Right ventricle myocardium superior (tissue), 1 donor: ENCODE measurements at places on chromosomes 7 and 10. TPM values are rescaled to one million over a fixed set of nuclear protein-coding genes. Genes with fewer than 3 reads are reported as not detected.

DNA sequence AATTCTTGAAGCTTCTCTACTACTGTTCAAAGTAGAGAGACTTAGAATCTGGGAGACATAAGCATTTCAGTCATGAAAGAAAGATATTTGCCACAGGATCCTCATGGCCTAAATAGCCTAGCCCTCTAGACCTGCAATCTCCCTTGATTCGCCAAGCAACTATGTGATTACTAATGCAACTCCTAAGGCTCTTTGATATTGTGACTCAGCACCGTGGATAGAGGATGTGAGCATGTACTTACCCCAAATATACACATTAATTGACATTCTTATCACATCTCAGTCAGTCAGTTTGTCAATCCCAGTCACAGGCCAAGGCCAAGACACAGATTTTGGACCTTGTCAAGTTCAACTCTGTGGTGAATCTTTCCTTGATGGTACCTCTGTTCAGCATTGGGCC, 42.6 kb downstream of the GPR37 start:
- DNase-seq, result no peak

DNA sequence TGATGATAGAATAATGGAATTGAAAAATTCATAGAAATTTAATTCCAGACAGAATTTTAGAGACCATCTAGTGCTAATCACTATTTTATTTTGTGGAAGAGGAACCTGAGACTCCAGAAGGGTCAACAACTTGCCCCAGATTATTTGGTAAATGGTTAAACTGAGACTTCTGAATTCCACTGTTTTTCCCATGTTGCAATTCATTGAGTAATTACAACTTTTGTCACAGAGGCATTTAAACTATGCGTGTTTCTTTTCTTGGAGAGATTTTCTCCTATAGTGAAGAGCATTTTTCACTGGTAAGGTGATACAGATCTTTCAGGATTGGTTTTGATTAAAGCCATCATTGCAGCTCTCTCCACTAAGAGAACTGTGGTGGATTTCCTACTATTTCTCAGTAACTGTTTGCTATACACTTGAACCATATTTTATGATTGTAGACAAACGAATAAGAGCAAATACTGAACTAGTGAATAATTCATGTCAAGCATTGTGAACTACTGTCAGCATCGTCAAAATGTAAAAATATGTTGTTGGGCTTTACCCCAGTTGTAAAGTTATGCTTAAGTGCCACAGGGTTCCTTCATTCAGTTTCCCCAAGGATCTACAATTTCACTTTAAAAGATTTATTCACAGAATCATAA, 26.5 kb downstream of the LRGUK start:
- no peak for DNase-seq

GRCh38 chr7:64433590-64433989, 119.8 kb downstream of the ZNF736 start:
- DNase-seq, result no peak

DNA sequence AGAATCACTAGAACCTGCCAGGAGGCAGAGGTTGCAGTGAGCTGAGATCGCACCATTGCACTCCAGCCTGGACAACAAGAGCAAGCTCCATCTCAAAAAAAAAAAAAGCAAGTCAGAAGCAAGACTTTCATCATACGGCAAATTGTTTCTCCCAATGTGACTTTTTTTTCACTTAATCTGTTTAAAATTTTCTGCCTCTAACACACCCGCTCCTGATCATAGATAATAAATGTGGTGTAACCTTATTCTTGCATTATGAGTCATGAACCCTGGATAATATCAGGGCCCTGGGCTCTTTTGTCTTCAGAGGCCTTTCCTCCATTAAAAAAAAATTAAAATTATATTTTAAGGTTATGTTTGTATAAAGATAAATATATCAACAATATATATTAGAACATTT, 111.4 kb upstream of the JCAD start:
- DNase-seq, result no peak

DNA sequence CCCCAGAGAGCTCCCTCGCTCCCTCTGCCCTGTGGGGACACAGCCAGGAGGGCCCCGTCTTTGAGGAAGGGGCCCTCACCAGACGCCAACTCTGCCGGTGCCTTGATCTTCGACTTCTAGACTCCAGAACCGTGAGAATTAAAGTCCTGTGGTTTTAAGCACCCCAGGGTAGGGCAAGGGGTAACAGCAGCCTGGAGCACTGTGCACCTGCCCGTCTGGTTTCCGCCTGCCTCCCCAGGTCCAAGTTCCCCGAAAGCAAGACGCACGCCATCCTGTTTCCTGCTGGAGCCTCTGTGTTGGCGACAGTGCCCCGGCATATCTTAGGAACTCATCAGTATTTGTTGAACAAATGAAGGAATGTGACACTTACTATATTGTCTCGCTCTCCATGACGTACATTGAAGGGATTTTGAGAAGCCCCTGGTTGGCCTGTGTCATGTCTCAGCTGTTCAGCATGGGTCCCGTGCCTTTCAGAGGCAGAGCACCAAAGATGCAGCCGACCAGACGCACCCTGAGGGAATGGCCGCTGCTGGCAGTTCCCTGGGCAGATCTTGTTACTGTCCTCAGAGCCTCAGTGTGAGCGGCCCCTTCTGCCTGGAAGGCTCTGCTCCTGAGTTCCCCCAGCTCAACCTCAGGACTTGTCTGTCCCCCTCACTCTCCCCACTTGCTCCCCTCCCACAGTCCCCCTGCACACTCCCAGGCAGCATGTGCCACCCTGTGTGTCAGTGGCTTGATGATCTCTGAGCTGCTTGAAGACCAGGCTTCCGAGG, 226.2 kb downstream of the TCERG1L start:
- no peak for DNase-seq

- no peak for DNase-seq
These were observed 221.6 kb downstream of the TCF7L2 start for GRCh38 chr10:113171662-113172061.

- no peak for DNase-seq
These were observed 9.1 kb downstream of the FOXK1 start for GRCh38 chr7:4690953-4691856.

- DNase-seq, result no peak
These were observed 119.5 kb downstream of the CPED1 start for GRCh38 chr7:121107923-121108498.

DNA sequence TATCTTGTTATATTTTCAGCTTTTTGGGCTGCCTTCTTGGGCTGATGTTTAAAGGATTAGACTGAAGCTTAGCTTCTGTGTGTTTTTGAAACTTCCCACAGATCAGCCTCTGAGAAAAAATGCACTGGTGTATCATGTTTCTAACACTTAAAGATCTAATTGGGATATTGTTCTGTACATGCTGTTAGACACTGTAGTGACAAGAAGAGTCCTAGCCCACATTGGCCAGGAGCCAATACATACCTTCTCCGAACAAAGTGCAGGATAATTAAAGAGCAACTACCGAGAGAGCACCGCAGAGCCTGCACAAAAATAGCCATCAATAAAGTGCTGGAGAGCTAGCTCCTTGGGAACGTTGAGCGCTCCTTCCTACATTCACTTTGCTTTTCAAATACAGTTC, 289.4 kb upstream of the SP8 start:
- DNase-seq, result no peak

- no peak for DNase-seq
These were observed 224.8 kb downstream of the BBS9 start for GRCh38 chr7:33354201-33354600.

- DNase-seq, result no peak
These were observed 100.7 kb downstream of the CYTH3 start for GRCh38 chr7:6171532-6172223.

DNA sequence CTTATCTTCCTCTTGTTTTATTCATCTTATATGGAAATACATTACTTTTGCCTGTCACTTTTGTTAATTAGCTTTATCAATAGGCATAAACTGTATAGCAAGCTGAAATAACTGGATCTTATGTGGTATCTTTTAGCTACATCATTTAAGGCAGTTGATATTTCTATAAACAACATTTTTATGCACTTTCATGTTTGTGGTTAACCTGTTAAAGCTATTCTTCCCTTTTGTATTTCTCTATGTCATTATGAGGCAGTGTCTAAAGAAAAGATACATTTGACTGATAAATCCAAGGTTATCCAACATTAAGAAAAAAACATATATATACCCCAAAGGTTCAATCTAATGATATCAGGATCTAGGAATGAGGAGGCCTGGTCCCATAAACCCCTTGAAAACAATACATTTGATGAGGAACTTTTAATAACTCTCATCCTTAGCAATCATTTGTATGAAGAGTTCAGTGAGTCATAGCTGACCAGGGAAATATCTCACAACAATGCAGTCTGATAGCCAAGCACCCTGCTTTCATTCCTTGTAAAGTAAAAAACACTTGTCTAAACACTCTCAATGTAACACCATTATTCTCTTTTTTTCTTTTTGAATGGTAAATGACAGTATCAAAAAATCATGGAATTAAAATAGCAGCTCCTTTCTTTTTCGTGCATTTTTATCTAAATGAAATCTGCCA, 300.9 kb downstream of the NEBL start:
- no peak for DNase-seq

DNA sequence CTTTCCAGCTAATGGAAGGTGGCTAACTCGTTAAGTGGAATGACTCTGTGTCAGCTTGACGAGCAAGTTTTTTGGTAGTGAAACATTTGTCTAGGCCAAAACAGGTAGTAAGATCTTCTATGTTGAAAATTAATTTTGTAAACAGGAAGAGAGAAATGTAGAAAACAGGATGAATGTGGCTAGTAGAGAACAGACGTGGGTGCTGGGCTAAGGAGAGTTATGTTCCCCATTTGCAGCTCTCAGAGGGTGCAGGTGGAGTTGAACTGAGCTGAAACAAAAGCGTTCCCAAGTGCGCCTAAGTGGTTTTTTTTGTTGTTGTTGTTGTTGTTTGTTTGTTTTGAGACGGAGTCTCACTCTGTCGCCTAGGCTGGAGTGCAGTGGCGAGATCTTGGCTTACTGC, 59.5 kb upstream of the SRPK2 start:
- no peak for DNase-seq

ANKRD2 gene
- total RNA-seq, result 152 TPM
